Choroid plexus epithelial cell (primary cell): ENCODE measurements at places on chromosomes 5 and 9.

DNA sequence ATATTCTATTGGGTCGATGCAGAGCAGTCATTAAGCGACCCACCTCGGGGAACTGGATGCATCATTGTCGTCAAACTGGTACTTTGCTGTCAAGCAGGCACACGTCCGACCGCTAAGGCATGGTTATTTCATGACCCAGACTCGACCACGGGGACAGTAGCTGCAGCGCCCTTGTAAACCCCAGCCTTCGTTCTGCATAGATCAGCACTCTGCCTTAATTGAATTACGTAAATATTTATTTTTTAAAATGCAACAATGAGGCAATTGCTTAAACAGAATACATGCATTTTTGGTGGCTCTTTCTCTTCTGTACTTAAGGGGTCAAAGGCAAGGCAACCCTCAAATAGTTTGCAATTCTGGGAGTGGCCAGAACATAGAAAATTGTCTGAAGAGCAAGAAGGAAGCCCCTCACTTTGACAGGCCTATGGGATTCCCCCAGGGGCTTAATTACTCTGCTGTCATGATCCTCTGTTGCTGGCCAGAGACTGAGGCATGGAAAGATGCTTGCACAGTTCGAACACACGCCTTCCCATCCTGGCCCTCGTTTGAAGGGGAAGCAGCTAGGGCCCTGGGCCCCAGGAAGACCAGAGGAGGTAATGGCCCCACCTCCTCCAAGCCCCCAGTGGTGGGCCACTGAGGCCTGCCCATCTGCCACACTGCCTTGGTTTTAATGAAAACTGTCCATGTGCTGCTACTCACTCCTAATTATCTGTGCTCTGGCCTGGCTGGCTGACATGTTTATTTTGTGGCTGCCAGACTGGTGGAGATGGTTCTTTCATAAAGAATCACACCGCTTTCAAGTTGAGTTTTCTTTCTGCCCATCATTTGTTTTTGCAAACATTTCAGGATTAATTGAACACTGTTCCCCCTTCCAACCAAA, 169.7 kb upstream of the MAST4 start:
- DNase-seq: no peak

GRCh38 chr9:79312686-79313421, 258.9 kb upstream of the TLE4 start:
- DNase-seq: no peak

- no peak for DNase-seq
Measured at GRCh38 chr5:105501315-105501714, 1938.7 kb upstream of the NUDT12 start.

DNA sequence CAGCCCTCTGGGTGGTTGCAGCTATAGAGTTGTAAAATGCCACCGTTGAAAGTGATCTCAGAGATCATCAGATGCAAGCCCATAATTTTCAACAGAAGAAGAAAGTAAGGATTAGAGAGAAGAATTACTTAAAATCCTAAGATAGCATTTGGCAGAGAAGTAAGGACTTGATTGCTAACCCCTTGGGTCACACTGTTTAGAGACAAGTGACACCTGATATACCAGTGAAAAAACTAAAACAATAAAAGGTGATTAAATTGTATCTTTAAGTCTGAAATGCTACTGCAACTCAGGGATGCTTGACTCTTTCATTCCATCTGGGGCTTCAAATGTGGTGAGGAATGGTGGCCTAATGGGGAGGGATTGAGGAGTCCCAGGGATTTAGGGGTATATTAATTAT, 280.9 kb upstream of the PANK3 start:
- DNase-seq: no peak
